NCI-H146 (cell line): ENCODE measurements at places on chromosomes 6 and 20.
A peak's percentile ranks its signal among the peaks of the same experiment; 100 is the strongest.

DNA sequence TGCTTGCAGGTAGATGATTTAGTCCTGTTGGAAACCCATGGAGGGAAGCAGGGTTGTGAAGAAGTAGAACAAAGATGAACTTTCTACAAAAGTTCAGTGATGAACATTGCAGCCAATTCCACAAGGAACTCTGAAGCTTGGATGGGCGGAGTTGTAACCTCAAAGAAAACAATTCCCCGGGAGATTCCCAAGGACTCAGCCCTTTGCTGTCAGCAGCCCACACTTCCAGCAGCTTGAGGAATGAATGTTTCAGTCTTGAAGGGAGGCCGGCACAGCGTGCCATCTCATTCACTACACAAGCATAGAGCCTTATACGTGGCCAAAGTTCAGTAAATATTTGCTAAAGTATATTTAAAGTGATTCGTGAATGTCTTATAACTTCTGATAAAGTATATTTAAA lies 269.4 kb downstream of the NKAIN2 start:
- DNase-seq: no peak

- no peak for DNase-seq
Measured at GRCh38 chr20:38426006-38426897, 8.9 kb downstream of the SNHG17 start.

DNA sequence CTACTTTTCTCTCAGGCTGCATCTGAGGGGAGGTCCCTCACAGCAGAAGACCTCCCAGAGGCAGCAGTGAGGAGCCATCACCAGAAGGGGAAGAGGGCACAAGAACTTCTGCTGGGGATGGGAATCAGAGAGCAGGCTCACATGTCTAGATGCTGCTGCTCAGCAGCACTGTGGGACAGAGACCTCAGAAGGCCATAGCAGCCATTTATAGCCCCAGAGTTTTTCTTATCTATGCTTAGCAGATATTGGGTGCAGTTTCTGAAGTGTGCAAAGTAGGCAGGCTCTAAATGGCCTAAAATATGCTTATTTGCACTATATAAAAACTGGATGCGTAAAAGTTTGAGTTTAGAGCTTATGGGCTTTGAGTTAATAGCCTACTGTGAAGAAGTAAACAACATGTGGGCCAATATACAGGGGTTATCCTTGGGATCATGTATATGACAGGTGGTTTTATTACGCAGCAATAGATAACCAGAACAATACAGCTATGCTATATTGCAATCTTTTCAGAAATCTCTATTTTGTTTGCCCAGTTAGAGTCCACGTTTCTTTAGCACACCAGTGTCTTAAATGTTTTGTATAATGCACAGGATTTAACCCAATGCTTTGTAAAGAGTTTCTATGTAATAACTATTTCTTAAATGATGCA lies 60.2 kb upstream of the TMEM244 start:
- no peak for DNase-seq

DNA sequence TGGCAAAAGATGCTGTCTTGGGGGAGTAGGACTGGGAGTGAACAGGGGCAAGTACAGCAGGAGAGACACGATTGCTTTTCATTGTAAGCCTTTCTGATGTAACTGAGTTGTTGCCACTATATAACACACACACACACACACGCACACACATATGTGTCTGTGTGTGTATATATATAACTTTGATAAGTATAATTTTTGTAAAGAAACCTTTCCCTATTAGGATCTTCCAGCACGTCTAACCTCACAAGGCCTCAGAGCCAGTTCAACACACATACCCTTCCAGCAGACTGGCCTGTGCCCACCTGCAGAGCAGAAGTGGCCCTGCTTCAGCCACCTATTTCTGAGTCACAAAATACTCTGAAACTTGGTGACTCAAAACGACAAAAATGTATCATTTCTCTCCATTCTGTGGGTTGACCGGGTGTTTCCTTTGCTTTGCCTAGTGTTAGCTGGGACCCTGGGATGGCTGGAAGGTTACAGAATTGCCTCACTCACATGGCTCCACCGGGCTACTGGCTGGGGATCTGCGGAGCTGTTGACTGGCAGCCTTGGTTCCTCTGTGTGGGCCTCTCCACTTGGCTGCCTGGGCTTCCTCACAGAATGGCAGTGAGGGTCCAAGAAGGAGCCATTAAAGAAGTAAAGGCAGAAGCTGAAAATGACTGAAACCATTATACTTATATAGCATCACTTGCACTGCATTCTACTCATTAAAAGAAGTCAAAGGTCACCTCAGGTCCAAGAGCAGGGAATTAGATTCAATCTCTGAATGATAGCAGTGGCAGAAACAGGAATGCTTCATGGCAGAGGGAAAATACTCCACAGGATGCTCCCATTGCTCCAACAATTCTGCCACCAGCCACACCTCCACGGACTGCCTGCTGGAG lies 126.4 kb downstream of the BANF2 start:
- DNase-seq: no peak

GRCh38 chr20:23205611-23206041 lies 119.5 kb upstream of the CD93 start:
- DNase-seq: no peak

GRCh38 chr6:134468633-134469032 lies 150.7 kb upstream of the SGK1 start:
- peak; percentile 28 for DNase-seq

GRCh38 chr6:12318749-12319148 lies 28.6 kb downstream of the EDN1 start:
- no peak for DNase-seq

DNA sequence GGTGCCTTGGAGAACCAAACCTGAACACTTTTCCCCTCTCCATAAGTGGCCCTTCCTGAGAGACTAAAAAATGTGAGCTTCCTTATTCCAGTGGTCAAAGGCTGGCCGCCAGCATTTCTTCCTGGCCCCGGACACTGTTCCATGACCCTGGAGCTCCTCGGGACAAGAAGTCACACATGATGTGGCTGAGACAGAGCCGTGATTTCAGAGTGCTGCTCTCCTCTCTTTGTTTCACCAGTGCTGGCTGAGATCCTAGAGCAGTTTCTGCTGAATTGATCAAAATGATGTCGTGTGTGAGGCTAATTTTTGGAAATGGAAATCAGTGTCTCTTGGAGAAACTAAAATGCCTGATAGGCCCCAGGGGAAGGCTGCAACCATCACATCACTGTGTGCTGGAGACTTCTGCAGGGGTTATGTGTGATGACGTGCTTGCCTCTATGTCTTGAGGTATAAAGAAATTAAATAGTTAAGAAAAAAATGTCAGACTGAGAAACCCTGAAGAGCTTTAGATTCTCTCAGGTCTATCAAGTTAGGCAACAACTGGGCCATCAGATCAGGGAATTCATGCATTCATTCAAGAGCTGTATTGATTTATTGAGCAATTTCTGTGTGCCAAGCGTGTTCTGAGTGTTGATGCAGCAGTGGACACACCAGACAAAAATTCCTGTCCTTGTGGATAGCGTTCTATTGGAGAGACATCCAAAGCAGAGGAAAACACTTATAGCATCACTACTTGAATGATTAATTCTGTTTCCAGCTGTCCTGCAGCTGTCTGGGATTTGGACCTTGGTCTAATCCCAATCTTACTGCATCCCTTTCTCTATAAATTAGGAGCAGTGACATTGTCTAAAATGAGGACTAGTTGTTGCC lies 72.7 kb upstream of the CCN6 start:
- no peak for DNase-seq
